ENCODE measurements at places on chromosomes 16 and 17.
A peak's percentile ranks its signal among the peaks of the same experiment; 100 is the strongest.

GRCh38 chr17:65530523-65531255 lies 30.8 kb downstream of the AXIN2 start:
- DNase-seq: no peak

GRCh38 chr16:24504472-24505345 lies 34.7 kb upstream of the RBBP6 start:
- DNase-seq: peak; percentile 67

DNA sequence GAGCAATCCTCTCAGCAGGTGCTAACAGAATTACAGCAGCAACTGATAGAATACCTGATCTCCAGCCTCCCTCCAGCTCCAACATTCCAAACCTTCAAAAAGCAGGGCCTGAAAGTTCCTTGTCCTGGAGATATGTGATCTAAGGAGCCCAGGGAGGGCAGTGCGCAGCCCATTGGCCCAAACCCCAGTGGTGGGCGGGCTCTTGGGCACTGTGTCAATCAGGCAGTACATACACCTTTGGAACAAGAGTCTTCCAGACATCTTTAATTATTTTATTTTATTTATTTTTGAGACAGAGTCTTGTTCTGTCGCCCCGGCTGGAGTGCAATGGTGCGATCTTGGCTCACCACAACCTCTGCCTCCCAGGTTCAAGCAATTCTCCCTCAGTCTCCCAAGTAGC lies 24.2 kb downstream of the SLC12A3 start:
- no peak for DNase-seq

- no peak for DNase-seq
These were observed 1215.9 kb downstream of the CDH8 start for GRCh38 chr16:60820361-60820760.

DNA sequence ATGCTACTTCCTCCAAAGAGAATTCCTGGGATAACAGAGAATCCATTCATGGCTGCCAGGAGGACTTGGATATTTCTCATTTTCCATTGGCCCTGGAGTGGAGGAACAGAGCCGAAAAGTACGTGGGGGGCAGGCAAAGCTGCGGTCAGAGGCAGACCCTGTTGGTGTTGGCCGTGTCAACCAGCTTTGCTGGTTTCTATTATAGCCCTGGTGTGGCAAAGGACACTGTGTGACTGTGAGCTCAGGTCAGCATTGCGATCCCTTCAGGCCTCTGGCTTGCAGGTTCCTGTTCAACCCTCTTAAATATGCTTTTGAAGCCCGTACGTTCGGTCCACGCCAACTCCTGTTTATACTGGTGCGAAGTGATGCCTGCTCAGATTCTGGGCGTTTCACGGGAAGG lies 596.2 kb downstream of the MAF start:
- no peak for DNase-seq

DNA sequence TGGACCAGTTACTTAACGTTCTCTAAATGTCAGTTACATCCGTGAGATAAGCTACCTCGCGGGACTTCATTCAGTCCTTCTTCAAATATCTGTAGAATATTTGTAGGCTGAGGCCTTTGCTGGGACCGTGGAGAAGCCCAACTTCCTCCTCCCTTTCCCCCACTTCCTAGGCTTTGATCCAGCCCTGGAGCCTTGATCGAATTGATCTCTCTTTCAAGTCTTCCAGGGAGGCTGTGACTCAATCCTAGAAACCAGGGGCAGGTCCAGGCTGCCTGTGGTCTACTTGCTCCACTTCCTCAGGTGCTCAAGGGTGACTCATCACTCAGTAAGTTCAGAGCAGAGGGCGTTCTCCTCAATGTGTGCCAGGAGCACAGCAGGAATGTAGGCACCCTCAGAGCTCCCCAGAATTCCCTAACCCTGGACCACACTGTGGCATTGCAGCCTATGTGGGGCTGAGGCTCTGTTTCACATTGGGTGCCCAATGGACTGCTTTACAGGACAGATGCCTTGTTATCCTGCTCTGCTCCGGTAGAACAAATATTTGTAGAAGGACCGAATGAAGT lies 11.2 kb upstream of the CEP20 start:
- DNase-seq: no peak

- DNase-seq: no peak
These were observed 6.9 kb downstream of the DOK4 start for GRCh38 chr16:57479205-57479975.

DNA sequence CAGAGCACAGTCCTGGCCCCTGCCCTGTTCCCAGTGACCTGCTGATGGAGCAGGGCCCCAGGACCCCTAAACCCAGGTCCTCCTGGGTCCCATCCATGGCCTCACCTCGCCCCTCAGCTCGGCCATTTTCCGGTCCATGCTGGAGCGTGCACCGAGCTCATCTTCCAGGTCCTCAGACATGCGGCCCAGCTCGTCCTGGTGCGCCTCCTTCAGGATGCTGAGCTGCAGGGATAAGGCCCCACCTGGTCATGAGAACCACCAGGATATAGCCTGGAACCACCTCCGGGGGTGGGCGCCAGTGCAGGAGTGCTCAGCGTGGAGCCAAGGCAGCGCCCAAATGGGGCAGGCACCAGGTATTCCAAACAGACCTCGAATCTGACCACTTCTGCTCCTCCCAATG lies 17.9 kb downstream of the CCDC102A start:
- DNase-seq: no peak

- no peak for DNase-seq
These were observed 352.5 kb downstream of the KCNJ2 start for GRCh38 chr17:70521821-70522256.

- DNase-seq: no peak
These were observed 12.2 kb downstream of the CCR7 start for GRCh38 chr17:40552806-40553693.

DNA sequence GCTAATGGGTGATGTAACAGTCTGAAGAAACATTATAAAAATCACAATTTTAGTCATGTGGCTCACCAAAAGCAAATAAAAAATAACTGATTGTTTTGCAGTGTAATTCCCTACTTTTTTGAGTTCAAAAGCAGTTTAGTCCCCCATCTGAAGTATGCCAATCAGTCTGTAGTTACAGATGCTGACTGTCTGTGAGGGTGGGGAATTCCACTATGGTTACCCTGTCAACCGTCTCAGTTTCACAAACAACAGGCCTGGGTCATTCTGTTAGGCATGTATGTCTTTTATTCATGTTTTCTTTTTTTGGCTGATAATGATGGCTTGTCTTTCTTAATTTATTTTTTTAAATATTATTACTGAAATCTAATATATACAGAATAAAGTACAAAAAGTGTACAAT lies 69.3 kb downstream of the STXBP4 start:
- no peak for DNase-seq

GRCh38 chr16:70600730-70601129 lies 45.6 kb upstream of the IL34 start:
- no peak for DNase-seq

GRCh38 chr17:50170662-50171370 lies 5.0 kb downstream of the SGCA start:
- DNase-seq: no peak

GRCh38 chr17:29157310-29157709 lies 22.9 kb downstream of the MYO18A start:
- DNase-seq: no peak

- DNase-seq: no peak
These were observed 101.9 kb downstream of the PCTP start for GRCh38 chr17:55852734-55853133.

GRCh38 chr17:81322271-81323082 lies 27.4 kb upstream of the SLC38A10 start:
- DNase-seq: peak; percentile 23

GRCh38 chr16:84419730-84420129 lies 51.4 kb downstream of the ATP2C2 start:
- no peak for DNase-seq

DNA sequence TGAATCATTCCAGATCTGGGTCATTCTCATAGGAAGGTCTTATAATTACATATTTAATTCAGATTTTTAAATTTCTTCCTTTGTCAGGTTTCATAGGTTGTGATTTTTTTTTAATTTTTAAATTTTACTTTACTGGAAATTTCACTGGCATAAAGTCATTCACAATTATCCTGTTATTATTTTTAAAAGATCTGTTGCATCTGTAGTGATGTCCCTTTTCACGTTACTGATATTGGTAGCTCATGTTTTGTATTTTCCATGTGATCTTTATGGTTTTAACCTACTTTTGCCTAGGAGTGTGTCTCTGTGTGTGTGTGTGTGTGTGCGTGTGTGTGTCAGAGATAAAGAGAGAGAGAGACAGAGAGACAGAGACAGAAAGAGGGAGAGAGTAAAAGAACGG lies 216.6 kb upstream of the KCNJ16 start:
- no peak for DNase-seq

- no peak for DNase-seq
These were observed 1.9 kb upstream of the IL4R start for GRCh38 chr16:27311897-27312303.

DNA sequence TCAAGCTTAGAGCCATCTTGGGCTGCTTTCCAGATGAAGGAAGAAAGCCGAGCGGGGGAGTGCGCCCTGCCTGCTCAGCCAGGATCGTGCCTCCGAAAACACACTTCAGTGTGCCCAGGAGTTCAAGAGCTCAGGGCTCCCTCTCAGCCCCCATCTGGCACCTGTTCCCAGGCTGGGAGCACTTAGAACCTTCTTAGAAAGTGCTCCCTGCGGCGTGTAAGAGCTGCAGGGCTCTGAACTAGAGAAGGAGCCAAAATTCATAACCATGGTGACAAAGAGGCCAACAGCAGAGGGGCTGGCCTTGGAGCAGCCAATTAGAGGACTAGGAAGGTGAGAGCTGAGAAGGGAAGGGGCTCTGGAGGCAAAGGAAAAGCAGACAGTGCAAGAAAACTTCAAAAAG lies 59.0 kb upstream of the TNRC6C start:
- DNase-seq: no peak

GRCh38 chr17:64133546-64134215 lies 3.7 kb upstream of the ERN1 start:
- peak; percentile 2 for DNase-seq

GRCh38 chr17:71117466-71117865 lies 948.1 kb downstream of the KCNJ2 start:
- DNase-seq: no peak

DNA sequence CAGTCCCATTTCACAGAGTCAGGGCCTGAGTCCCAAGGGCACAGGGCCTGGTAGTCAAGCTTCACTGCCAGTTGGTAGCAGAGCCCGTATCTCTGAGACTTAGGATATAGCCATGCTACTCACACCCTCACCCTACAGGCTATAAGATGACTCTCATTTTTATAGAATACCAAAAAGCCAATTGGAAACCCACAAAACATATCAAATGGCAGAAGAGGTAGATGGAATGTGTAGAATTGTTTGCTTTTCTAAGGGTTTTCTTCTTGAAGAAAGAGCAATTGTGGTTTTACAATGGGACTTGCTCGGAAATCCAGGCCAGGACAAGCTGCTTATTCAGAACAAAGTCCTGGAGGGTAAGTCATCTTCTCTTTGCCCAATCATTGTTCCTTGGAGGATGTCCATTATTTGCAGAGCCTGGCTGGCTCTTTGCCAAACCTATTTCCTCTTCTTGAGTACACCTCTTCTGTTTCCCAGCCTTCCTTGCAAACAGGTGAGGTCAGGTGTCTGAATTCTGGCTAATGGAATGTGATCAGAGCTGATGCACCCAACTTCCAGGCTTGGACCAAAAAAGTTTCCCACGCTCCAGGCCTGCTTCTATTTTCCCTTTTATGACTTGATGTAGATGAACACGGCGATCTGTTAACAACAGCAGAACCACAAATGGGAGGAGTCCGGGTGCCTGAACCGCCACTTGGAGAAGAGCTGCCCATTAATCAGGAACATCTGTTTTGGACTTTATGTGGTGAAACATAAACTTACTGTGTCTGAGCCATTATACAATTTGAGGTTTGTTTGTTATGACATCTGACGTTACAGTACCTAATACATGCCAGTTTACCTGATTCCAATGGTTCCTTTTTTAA lies 16.9 kb upstream of the CCL22 start:
- DNase-seq: no peak

GRCh38 chr17:43680461-43680860 lies 18.7 kb upstream of the MEOX1 start:
- no peak for DNase-seq

DNA sequence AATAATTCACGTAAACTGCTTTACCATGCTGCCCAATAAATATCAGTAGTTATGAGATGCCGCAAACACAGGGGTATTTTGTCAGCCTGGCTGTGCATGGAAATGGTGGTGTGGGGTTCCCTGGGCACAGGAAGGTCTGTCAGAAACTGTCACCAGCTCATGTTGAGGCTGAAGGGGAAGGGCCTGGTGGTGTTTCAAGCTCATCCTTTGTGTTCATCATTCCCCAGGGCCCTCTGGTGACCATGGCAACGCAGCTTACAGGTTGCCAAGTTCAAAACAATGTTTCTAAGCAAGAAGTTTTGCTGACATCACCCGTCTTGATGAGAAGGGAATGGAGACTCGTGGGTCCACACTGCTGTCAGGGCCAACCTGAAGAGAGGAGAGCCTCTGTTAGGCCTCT lies 348.9 kb upstream of the C16orf82 start:
- no peak for DNase-seq

- DNase-seq: no peak
These were observed 192.6 kb upstream of the KIF2B start for GRCh38 chr17:53630115-53630514.

- DNase-seq: no peak
These were observed 47.2 kb downstream of the MED13 start for GRCh38 chr17:62017912-62018311.
